NCI-H82 (cell line): ENCODE measurements at places on chromosomes 4 and X.

GRCh38 chr4:174580597-174580996, 58.3 kb upstream of the HPGD start:
- DNase-seq: no peak

DNA sequence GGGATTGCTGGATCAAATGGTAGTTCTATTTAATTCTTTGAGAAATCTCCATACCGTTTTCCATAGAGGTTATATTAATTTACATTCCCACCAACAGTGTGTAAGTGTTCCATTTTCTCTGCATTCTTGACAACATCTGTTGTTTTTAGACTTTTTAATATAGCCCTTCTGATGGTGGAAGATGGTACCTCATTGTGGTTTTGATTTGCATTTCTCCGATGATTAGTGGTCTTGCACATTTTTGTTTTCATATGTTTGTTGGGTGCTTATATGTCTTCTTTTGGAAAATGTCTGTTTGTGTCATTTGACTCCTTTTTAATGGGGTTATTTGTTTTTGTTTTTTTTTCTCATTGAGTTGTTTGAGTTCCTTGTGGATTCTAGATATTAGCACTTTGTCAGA, 75.3 kb upstream of the PUDP start:
- no peak for DNase-seq

GRCh38 chrX:17299206-17299605, 75.8 kb upstream of the NHS start:
- DNase-seq: no peak

GRCh38 chrX:68758671-68759070, 70.2 kb upstream of the EFNB1 start:
- DNase-seq: no peak

- no peak for DNase-seq
Observed at GRCh38 chrX:104105330-104106262, 6.7 kb upstream of the ZCCHC18 start.

GRCh38 chrX:109696146-109696740, 36.8 kb downstream of the ACSL4 start:
- DNase-seq: no peak

DNA sequence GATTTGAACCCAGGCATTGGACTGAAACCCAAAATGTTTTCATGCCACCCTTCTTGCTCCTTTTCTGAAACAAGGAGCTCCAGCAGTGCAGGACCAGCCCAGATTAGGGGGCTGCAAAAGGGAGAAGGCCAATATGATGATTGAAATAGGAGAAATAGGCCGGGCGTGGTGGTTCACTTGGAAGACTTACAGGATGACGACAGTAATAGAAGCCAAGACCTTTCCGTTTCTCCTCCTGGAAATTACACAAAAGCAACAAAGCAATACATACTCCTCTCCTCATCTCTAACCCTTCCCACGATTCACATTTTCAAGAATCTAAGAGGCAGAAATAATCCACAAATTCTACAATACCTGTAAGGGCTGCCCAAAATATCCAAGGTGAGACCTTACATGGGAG, 90.8 kb downstream of the ANAPC4 start:
- no peak for DNase-seq

- DNase-seq: no peak
Observed at GRCh38 chr4:25939330-25939729, 25.3 kb downstream of the SMIM20 start.

DNA sequence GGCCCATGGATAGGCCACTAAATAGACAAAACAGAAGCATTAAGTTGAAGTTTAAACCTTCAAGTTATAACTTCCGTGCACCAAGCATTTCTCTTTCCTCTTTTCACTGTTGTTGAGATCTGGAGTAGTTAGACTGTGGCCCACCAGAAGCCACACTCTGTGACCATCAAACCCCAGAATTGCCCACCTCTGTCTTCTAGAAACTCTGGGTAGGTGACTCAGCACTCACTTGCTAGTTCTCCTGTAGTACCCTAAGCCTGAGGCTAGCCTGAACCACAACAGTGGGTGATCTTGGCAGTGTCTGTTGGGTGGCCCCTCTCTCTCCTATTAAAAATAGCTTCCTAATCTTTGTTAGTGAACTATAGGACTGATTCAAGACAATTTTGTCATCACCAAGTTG, 24.6 kb upstream of the CD40LG start:
- DNase-seq: no peak

DNA sequence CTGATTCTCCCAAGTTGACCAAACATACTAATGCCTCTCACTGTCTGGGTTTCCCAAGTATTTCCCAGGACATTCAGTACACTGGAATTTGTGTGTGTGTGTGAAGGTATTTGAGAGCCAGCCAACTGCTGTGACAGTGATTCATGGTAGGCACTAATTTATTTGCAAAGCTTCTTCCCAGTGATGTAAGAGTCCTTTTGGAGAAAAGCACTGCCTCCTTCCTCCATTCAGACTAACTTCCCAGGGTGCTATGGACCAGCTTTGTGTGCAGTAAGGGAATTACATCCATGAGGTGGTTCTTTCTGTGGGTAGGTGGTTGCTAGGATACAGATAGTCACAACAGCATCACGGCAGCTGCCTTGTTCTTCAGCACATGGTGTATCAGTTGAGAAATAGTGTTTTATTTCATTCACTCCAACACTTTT, 8.7 kb downstream of the EGF start:
- peak; percentile 29 for DNase-seq

GRCh38 chr4:76384052-76384451, 36.9 kb downstream of the CCDC158 start:
- DNase-seq: no peak

- DNase-seq: no peak
Observed at GRCh38 chr4:108301545-108302251, 133.0 kb upstream of the LEF1 start.
